ENCODE measurements at places on chromosomes 1 and 21. TPM values are rescaled to one million over a fixed set of nuclear protein-coding genes. Genes with fewer than 3 reads are reported as not detected.

GRCh38 chr1:5571861-5572401, 420.3 kb downstream of the NPHP4 start:
- H3K36me3 ChIP-seq, result no peaks in the 10 kb centered on the region
- no peak overlapping the region for H3K4me3 ChIP-seq

DNA sequence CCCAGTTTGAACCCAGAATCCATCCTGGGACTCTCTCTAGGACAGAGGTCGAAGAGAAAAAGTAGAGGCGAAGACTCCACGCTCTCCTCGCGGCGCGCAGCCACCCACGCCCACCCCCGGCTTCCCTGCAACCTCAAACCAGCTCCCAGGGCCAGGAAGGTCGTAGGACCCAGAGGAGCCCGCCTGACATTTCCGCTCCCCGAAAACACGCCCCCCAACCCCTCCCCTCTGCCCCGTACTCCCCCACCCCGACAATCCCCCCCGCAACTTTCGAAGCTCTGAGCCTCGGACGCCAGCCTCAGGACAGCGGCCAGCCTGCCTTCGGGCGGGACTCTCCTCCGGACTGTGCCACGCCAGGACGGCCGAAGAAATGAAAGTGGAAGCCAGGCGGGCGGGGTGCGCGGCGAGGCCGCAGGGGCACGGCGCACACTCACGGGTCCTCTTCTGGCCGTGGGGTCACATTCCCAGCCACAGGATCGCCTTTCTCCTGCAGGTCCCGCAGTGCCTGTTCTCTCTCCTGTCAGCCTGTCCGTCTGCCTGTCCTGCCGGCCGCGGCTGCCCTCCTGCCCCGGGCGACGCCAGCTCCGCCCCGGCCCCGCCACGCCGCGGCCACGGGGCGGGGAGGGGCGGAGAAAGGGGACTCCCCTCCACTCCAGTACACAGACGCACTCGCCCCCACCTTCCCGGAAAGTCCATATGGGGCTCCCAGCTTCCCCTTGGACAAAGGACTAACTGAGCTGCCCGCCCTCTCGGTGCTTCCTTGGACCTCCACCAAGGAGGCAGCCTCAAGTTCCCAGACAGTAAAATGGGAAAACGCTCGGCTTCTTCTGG, at the start of gene MOB3C:
MOB3C (minus strand) TSS at position 535 of the 831 bp plus-strand sequence. CDS start 3,490 bp downstream, outside the sequence.
- H3K4me1 ChIP-seq, result peaks cover 13% of the 10 kb centered on the region
- peak; percentile 89 for DNase-seq
- H3K27ac ChIP-seq, result peak within 1 kb of the TSS; percentile 60
- peak within 1 kb of the TSS; percentile 57 for H3K4me3 ChIP-seq
- no peaks in the 10 kb centered on the region for H3K36me3 ChIP-seq
- no peaks in the 10 kb centered on the region for H3K27me3 ChIP-seq

DNA sequence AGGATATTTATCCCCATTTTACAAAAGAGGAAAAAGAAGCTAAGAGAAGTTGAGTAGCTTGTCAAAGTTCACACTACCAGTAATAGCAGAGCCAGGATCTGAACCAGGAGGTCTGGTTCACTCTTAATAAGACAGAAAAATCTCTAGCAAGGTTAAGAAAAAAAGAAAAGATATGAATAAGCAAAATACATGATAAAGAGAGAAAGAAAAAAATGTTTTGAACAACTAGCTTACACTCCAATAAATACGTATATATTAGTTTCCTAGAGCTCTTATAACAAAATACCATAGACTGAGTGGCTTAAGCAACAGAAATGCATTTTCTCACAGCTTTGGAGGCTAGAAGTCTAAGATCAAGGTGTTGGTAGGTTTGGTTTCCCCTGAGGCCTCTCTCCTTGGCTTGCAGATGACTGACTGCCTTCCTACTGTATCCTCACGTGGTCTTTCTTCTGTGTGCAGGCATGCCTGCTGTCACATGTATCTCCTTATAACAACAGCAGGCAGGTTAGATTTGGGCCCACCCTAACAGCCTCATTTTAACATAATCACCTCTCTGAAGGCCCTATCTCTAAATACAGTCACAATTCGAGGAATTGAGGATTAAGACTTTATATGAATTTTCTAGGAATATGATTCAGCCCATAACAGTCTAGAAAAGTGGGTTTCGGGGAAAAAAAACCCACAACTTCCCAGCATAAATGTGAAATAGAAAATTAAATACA, 60.4 kb downstream of the LEPR start:
- no peak overlapping the region for H3K4me3 ChIP-seq
- H3K27ac ChIP-seq, result no peak overlapping the region
- no peaks in the 10 kb centered on the region for H3K4me1 ChIP-seq
- no peaks in the 10 kb centered on the region for H3K27me3 ChIP-seq
- DNase-seq, result no peak

- H3K27me3 ChIP-seq, result no peaks in the 10 kb centered on the region
- DNase-seq, result no peak
- no peaks in the 10 kb centered on the region for H3K36me3 ChIP-seq
- no peak overlapping the region for H3K4me3 ChIP-seq
- no peak overlapping the region for H3K27ac ChIP-seq
Observed at GRCh38 chr21:41156142-41156541, 11.8 kb upstream of the BACE2 start.

GRCh38 chr1:75334876-75335389, 200.7 kb downstream of the LHX8 start:
- H3K36me3 ChIP-seq, result no peaks in the 10 kb centered on the region
- no peaks in the 10 kb centered on the region for H3K4me1 ChIP-seq
- no peaks in the 10 kb centered on the region for H3K27me3 ChIP-seq
- H3K27ac ChIP-seq, result no peak overlapping the region
- no peak for DNase-seq
- H3K4me3 ChIP-seq, result no peak overlapping the region

DNA sequence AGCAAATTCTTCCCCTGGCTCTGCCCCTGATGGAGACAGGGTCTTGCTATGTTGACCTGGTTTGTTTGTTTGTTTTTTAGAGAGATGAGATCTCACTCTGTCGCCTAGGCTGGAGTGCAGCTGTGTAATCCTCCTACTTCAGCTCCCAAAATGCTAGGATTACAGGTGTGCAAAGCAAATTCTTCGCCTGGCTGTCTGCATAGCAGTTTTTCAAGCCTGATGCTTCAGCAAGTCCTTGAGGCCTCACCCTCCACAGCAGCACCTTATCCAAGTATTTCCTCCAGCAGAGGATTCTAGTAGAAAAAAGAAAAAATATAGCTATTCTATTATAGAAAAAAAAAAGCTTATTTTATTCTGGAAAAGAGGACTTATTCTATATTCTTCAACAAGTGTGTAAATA, 15.1 kb upstream of the RPL5 start:
- no peaks in the 10 kb centered on the region for H3K36me3 ChIP-seq
- no peak overlapping the region for H3K4me3 ChIP-seq
- DNase-seq, result no peak
- H3K27ac ChIP-seq, result no peak overlapping the region
- no peaks in the 10 kb centered on the region for H3K27me3 ChIP-seq

GRCh38 chr1:92094090-92094489, 13.9 kb downstream of the BTBD8 start:
- no peak for DNase-seq
- no peaks in the 10 kb centered on the region for H3K27me3 ChIP-seq
- H3K4me1 ChIP-seq, result no peaks in the 10 kb centered on the region
- H3K36me3 ChIP-seq, result no peaks in the 10 kb centered on the region

DNA sequence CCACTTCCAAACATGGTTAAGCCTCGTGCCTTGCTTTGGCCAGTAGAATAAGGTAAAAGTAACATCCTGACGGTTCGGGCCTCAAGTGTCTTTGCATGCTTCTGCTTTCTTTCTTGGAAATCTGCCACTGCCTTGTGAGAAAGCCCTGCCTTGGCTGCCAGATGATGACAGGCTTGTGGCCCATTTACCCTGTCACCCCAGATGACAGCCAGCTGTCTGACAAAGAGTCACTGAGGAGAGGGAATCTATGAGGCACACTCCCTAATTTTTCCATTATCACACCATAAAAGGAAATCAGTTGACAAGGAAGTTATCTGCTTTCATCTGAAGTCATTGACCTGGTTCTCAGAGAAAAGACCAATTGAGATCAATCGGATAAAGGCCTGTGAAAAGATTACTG, 199.8 kb downstream of the USH2A start:
- DNase-seq, result no peak
- peak overlapping the region; percentile 5 for H3K27ac ChIP-seq
- no peaks in the 10 kb centered on the region for H3K27me3 ChIP-seq
- no peaks in the 10 kb centered on the region for H3K36me3 ChIP-seq

DNA sequence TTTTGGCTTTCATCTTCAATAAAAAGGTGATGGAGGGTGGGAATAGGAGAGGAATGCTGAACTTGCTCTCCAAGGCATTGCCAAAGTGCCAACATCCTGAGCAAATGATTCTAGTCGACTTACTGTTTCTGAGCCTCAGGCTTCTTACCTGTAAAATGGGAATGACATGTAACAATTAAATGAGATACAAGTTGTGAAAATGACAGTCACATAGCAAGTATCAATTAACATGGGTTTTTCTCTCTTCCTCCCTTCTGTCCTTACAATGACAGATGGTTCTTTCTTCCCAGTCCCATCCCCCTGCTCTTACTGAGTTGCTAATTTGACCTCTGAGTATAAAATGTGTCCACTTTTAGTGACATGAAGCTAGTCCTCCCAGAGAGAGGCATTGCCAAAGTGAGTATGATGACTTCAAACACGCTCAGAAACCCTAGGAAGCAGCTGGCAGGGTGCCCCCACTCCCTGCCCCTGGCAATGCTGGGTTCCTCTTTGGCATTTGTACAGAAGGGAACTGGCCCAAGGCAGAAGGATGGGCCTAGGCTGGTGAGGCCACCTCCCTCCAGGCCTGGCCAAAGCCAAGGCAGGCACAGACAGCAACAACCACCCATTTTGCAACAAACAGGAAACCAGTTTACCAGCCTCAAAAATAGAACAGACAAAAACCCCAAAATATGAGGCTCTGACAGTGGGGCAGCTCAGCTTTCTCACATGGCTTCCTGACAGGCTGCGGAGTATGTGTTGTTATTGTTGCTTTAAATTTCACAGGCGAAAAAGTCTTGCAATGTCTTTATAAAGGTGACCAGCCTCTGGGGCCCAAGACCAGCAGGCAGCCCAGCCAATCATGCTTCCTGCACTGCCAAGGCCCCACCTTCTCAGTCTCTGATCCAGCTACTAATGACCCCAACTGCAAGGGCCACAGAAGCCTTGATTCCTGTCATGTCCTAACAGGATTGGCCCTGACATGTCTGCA, 115.9 kb downstream of the HIVEP3 start:
- H3K27me3 ChIP-seq, result no peaks in the 10 kb centered on the region
- DNase-seq, result no peak
- no peak overlapping the region for H3K27ac ChIP-seq
- H3K4me1 ChIP-seq, result no peaks in the 10 kb centered on the region
- no peaks in the 10 kb centered on the region for H3K36me3 ChIP-seq
- no peak overlapping the region for H3K4me3 ChIP-seq

DNA sequence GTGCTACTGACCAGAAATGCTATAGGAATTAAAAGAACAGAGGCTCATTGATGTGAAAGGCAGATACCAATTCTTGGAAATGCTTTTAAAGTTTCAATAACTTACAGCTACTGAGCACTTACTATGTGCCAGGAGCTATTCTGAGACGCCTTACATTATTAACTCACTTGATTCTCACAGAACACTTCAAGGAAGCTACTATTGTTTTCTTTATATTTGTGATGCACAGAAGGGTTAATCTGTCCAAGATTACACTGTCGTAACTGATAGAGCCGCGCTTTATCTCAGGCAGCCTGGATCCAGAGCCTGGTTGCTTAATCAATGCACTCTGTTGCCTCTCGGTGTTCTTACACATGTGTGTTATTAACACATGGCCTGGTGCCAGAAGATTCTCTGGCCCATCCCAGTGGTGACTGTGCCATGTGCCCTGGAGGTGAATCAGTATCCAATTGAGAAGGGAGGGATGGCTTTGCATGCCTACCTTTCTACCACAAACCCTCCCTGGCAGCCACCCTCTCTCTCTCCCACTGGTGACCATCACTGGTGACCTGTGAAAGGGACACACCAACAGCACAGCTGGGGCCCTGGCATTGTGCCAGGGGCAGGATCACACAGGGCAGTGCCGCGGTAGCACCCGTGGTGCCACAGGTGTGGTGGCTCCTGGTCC, 8.8 kb downstream of the FMO1 start:
- no peak overlapping the region for H3K27ac ChIP-seq
- no peak for DNase-seq
- no peaks in the 10 kb centered on the region for H3K27me3 ChIP-seq
- no peaks in the 10 kb centered on the region for H3K36me3 ChIP-seq

GRCh38 chr1:203250911-203251310, 21.4 kb upstream of the CHIT1 start:
- DNase-seq, result no peak
- no peak overlapping the region for H3K27ac ChIP-seq
- peaks cover 34% of the 10 kb centered on the region for H3K27me3 ChIP-seq
- no peaks in the 10 kb centered on the region for H3K36me3 ChIP-seq
- no peaks in the 10 kb centered on the region for H3K4me1 ChIP-seq

DNA sequence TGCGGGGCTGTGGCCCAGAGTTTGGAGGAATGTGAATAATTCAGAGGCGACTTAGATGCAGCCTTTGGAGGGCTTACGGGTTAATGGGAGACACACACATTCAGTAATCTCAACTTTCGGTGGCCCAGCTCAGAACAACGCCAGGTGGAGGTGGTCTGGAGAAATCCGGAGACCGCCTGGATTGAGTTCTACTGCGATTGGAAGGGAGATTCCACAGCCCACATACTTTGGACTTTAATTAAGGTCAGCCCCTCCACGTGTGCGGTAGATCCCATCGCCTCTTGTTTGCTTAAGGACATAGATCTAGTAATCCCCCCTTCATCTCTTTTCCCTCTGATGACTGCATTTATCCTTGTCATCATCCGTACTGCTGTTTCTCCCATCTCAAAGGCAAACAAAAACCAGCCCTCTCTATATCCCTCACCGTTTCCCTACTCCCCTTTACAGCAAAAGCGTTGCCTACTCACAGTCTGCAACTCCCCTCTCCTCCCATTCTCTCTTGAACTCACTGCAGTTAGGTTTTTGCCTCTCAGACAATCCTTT, 720 bp upstream of the BSDC1 start:
- peak overlapping the region; percentile 55 for H3K4me3 ChIP-seq
- peak; percentile 29 for DNase-seq
- no peaks in the 10 kb centered on the region for H3K27me3 ChIP-seq
- peaks cover 7% of the 10 kb centered on the region for H3K4me1 ChIP-seq
- H3K27ac ChIP-seq, result peak overlapping the region; percentile 96

GRCh38 chr1:208071435-208072031, 160.6 kb upstream of the CD34 start:
- H3K4me1 ChIP-seq, result no peaks in the 10 kb centered on the region
- H3K4me3 ChIP-seq, result no peak overlapping the region

DNA sequence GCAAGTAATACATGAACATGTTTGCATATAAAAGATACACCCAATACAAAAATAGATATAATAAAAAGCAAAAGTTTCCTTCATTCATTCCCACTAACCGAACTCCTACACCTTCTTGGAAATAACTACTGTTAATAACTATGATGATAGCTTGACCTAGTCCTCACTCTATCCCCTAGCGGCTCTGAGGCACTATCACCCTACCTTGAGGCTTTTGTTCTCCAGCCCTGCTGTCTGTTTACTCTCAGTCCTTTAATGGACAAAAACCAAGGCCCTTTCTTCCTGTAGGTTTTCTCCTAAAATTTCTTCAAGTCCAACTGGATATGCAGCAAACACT, 186.6 kb downstream of the SLC35F3 start:
- peaks cover 14% of the 10 kb centered on the region for H3K4me1 ChIP-seq
- H3K27me3 ChIP-seq, result no peaks in the 10 kb centered on the region
- H3K36me3 ChIP-seq, result no peaks in the 10 kb centered on the region
- no peak overlapping the region for H3K27ac ChIP-seq

The ZCCHC17 gene
- total RNA-seq, result 40.7 TPM

The ANKRD65 gene
- 0.49 TPM for total RNA-seq

The KRTAP21-2 gene
- not detected for total RNA-seq

The TRIM17 gene
- total RNA-seq, result 6.7 TPM

Measured in cardiac muscle cell (in vitro differentiated cells and primary cell).